ENCODE measurements at places on chromosomes 5 and 9.

DNA sequence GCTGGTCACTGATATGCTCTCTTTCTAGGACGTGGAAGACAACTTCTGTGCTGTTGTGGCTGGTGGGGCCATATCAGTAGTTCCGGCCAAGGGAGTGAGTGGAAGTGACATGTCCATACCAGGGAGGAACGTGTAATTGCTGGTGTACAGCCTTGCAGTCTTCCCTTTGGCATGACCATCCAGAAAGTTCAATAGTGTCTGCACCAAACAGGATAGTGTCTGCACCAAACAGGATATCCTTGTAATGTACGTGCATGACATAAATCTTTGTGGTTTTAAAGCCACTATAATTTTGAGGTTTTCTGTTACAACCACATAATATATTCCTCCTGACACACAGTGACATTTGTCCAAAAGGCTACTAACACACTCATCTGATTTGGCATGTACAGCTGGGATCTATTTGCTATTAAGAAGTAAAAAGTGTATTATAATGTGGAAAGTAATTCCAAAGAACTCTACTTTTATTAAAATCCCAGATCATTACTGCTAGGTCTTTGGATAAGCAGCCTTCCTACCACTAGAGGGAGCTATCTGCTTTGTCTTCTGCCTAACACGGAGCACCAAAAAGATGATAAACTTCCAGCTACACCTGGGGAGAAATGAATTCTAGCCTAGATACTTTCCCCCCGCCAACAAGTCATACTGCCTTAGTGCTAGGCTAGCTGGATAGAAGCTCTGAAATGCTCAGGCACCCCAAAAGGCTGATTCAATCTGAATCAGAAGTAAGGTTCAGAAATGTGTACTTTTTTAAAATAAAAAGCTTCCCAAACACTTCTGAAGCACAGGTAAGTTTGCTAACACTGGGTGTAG is 52.7 kb downstream of the RNF145 start:
- DNase-seq, result no peak

- DNase-seq, result no peak
Observed at GRCh38 chr5:30768056-30768690, 425.3 kb upstream of the CDH6 start.

DNA sequence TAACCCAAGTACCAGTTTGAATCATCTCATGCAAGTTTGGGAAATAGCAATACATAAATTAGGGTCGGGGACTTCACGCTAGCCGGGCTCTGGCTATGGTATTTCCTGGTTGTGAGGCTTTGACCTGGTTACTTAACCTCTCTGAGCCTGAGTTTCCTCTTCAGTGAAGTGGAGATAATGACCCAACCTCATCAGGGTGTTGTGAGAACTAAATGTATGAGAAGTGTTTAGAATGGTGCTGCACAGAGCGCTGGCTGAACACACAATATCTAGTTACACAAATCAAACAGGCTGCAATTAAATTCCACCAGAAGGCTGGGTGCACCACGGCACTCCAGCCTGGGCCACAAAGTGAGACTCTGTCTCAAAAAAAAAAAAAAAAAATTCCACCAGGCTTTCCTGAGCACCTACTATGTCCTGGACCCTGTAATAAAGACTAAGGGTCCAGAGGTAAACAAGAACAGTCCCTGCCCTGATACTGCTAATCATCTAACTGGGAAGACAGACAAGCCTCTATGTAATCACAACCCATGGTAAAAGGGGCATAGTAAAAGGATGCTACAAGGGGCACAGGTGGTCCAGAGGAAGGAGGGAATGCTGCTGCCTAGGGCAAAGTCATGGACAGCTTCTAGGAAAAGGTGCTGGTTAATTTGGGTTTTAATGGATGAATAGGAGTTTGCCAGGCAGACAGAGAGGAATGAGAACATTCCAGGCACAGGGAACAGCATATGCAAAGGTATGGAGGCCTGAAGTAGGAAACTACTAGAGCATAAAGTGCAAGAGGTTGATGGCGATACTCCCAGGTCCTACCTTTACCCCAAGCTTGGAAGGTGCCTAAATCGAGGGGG is 27.7 kb downstream of the DUSP1 start:
- DNase-seq, result peak; percentile 3

DNA sequence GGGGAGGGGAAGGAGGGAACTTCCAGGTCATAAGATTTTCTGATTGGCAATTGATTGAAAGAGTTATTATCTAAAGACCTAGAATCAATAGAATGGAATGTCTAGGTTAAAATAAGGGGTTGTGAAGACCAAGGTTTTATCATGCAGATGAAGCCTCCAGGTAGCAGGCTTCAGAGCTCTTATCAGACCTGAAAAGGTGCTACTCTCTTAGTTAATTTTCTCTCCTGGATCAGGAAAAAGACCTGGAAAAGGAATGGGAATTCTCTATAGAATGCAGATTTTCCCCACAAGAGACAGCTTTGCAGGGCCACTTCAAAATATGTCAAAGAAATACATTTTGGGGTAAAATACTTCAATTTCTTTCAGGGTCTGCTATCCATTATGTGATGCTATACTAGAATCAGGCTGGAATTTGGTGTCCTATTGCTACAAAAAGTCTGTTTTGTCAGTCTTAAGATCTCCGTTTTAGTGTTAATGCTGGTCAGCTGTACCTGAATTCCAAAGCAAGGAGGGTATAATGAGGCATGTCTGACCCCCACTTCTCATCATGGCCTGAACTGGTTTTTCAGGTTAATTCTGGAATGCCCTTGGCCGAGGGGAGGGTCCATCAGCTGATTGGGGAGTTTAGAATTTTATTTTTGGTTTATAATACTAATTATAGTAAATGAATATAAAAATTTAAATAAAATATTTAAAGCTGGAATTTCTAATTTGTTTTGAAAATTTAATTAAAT is 16.6 kb upstream of the STOM start:
- DNase-seq, result no peak

DNA sequence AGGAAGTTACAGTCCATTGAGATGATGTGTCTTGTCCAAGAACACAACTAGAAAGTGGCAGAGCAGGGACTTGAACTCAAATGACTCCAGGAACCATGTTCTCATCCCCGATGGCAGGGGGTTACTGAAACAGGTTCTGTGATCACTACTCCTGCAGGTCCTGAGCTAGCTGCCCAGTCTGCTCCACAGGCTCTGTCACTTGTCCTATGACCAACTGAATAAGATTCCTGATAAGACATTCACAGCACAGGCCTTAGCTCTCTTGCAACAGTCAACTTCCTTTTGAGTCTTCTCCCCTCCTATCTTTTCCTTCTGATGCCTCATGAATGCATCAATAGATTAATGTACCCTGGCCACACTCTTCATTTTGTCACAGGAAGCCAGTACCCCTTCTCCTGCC is 109.2 kb downstream of the SH3TC2 start:
- DNase-seq, result no peak

GRCh38 chr5:106860398-106861044 is 810.2 kb downstream of the EFNA5 start:
- no peak for DNase-seq

- DNase-seq, result no peak
Observed at GRCh38 chr5:113205323-113205722, 228.7 kb downstream of the DCP2 start.

GRCh38 chr9:83247732-83248131 is 184.8 kb upstream of the RASEF start:
- no peak for DNase-seq
